NCI-H1930 (cell line): ENCODE measurements at places on chromosomes 5 and 9.

DNA sequence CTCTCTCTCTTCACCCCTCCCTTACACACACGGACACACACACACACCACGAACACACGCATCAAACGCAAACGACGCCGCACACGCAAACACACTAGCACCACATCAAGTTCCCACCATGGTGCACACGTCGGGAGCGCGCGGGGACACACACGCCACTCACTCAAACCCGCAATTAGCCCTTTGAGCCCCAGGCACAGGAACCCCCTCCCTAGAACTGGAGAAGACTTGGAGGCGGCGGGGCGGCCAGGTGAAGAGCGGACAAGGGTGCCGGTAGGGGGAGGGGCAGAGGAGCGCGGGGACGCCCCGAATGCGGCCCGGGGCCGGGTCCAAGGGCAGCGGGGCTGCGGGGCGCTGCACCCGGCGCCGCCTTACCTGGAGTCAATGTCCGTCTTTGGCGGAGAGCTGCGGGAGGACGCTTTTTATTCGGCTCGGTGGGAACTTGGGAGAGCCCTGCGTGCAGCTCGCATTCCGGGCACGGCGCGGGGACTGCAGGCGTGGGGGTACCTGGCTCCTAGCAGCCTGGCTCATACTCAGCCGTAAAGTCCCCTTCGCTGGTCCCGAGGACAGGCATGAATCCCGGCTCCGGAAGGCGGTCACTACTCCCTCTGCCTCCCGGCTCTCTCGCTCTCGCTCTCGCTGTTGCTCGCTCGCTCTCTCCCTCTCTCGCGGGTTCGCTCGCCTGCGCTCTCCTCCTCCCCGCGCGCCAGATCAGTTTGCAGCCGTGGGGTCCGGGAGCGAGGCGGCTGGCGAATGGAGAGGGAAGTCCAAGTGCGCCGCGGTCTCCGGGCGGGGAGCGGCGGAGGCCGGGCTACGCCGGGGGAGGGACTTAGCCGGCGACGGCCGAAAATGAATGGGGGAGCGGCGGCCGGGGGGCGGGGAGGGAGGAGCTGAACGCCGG, at the start of gene BRINP1:
Gene BRINP1, minus strand, starts transcription at position 755 of the 901 bp plus-strand sequence. CDS start 56,080 bp downstream, outside the sequence.
- peak; percentile 24 for DNase-seq

GRCh38 chr9:117145811-117146490, 268.9 kb downstream of the ASTN2 start:
- DNase-seq = no peak

DNA sequence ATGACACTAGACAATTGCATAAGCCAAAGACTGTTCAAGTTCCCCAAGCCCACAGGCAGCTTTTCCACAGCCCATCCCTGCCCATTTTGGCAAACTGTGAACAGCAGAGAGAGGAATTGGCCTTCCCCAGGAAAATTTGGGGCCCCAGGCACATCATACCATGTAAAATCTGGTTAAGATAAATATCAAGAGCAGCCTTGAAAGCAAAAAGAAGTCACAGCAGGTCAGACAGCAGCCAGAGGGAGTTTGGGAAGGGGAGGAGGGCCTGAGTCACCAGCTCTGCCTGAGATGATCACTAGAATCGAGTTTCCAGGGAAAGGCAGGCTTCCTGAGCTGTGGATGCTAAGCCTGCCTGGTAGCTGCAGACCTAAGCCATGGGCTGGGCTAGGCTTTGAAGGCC, 179.2 kb downstream of the RFK start:
- DNase-seq = no peak

DNA sequence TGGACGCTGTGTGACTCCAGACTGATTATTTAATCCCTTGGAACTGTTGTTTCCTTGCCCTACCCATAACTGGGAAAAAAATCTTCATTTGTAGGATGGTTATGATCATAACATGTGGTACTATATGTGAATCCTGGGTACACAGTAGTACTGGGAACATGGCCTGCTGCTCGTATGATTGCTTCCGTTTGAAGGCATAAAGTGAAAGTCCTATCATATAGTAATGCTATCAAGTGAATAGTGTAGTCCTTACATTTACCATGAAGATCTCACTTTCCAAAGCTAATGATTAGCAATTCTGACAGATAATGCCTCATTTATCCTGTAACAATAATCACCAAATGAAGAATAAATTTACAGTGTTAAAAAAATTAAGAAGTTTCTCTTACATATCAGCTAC, 53.2 kb downstream of the MEF2C start:
- DNase-seq = no peak

DNA sequence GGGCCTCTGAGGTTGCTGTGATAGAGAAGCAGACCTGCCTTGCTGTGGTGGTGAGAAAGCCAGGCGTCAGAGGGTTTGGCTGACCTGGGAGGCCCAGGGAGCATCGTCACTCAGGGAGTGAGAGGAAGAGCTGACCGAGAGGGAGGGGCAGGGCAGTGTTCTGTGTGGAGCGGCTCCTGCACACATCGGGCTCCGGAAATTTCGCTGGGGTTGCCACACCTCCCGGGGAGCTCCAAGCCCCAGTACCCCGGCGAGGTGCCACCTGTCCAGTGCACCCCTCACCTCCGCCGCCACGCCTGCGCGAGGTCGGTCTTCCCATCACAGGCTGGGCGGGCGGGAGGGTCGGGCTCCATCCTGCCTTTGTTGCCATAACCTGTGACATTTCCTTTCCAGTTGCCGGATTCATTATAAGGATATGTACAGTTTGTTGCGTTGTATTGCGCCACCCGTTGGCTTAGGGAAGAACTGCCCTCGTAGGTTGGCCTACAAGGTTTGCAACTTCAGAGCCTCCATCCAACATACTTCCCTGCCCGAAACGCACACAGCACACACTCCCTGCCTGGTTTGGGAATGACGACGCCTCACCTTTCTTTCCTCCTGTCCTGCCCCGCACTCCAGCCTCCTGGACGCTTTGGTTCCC, 223.2 kb downstream of the CACNA1B start:
- no peak for DNase-seq

- no peak for DNase-seq
Measured at GRCh38 chr5:163604013-163604412, 98.6 kb downstream of the MAT2B start.

DNA sequence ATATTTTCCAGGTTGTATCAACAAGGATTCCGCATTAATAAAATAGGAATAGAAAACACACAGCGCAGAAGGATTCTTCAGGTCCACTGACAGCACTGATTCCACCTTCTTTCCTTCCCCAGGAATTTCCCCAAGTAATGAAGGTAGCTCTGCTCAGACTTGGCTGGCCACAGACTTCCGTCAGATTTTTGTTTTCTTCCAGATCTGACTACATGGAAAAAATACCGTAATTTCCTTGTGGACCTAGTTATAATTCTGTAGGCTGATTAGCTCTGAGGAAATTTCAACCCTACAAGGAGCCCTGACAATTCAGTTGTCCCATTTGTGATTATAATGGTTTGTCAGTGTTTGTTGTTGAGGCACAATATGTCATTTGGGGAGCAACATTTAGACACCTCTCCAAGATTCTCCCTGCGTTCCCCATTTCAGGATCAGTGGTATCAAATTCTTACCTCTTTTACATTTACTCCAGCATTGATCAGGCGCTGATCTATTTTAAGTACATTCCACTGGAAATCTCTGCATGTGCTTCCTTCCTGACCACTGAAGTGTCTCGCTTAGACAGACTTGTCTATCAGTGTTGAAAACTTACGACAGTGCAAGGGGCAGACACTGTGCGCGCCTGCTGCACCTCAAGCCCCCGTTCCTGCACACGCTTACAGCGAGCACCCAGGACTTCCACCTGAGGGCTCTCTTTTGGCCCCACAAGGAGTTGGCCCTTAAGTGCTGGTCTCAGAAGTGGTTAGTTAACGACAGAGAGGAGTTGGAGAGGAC, 94.8 kb downstream of the LHFPL2 start:
- DNase-seq = no peak

GRCh38 chr5:2569774-2570542, 181.5 kb downstream of the IRX2 start:
- no peak for DNase-seq

DNA sequence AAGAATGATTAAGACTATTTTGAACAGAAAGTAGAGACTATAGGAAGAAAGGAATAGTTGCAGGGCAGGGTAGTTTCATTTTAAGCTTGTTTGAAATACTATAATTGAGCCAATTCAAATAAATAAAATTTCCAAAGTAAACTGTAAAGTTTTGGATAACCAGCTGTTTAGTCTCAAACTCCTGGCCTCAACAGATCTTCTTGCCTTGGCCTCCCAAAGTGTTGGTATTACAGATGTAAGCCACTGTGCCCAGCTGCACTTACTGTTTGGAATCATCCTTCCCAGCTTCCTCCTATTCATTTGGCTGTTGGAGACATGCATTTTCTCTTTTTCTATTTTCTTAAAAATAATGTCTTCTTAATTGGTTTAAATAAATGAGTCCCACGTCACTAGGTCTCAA, 231.0 kb downstream of the NNT start:
- DNase-seq = no peak

GRCh38 chr5:180717989-180718388, 21.9 kb downstream of the OR2Y1 start:
- no peak for DNase-seq

GRCh38 chr5:39376293-39376714, 12.0 kb upstream of the C9 start:
- DNase-seq = peak; percentile 50

- DNase-seq = no peak
Measured at GRCh38 chr5:110903966-110904365, 165.2 kb downstream of the SLC25A46 start.

- no peak for DNase-seq
Measured at GRCh38 chr5:170522211-170523141, 18.7 kb downstream of the KCNIP1 start.

DNA sequence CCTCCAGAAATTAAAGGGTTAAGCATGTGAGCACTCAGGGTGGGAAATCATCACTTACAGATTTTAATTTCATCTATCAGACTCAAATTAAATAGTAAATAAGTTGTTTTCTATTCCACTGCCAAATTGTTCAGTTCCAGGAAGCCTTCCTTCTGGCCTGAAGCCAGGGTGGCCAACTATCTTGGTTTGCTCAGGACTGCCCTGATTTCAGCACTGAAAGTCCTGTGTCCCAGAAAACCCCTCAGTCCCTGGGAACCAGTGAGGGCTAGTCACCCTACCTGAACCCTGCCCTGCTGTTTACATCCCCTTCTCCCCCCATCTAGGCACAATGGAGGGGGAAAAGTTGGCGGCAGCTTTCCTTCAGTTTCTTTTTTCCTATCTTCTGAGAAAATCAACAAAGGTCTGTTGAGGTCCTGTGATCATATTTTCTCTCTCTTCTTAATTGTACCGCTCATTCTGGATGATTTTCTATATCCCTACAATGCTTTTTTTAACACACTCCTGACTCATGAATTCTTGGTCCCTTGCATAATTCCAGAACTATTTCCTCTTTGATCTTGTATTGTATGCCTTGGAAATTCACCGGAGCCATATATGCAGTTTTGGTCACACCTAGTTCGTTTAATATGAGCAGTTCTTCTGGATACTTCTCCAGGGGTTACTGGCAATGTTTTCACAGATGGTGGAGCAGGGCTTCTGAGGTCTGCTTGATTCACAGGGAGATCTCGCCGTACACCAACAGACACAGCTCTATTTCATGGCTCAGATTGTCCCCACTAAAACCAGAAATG, 103.8 kb downstream of the MAP1B start:
- no peak for DNase-seq

GRCh38 chr5:145531038-145531734, 304.0 kb downstream of the PRELID2 start:
- no peak for DNase-seq

DNA sequence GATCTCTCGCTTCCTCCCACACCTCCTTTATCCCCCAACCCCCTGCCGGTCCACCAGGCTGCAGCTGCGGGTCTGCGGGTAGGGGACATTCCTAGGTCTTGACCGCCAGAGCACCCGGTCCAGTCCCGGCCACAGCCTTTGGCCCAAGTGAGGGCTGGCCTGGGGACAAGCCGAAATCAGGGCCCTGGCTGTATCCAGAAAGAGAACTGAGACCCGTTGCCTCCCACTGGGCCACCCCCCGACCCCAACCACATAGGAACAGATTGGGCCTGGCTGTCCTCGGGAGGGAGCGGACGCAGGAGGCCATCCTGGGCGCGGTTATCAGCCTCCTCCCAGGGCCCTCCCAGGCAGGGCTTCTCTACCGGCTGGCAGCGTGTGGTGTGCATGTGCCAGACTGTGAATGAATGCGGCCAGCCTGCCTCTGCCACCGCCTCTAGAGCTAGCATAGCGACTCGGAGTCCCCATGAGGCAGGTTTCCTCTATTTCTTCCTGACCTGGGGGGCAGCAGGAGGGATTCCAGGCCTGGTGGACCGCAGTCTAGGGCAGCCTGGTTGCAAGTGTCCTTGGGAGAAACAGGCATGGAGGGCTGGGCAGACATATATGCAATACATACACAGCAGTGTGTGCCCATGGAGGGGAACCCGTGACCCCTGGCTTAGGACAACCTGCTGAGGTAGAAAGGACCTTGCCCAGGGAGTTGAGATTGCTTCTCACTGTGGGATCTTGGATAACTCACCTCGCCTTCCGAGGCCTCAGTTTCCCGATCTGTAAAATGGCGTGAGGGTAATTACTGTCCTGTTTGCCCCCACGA, 1.2 kb downstream of the N4BP3 start:
- DNase-seq = no peak

DNA sequence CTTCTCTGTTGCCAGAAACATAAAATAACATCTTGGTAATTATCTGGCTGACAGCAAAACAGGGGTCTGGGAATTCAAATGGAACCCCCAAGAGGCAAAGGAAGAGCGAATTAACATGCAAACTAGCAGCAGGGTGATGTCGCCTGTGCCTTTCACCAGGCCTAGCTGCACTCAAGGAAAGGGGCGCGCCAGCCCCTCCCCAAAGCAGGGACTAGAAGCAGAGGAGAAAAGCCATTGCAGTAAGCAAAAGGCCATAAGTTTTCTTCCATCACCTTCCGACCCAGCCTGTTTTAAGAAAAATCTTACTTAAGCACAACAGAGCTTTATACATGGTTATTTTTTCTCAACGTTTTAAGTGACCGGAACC, 539 bp downstream of the POC5 start:
- DNase-seq = no peak

- no peak for DNase-seq
Measured at GRCh38 chr5:126133424-126133823, 289.8 kb upstream of the GRAMD2B start.

GRCh38 chr5:56095579-56096102, 100.9 kb upstream of the IL6ST start:
- no peak for DNase-seq

- DNase-seq = no peak
Measured at GRCh38 chr5:6408627-6409446, 30.5 kb upstream of the MED10 start.

- no peak for DNase-seq
Measured at GRCh38 chr5:77360381-77360780, 131.7 kb downstream of the WDR41 start.

GRCh38 chr5:7494481-7495130, 98.7 kb downstream of the ADCY2 start:
- no peak for DNase-seq

- no peak for DNase-seq
Measured at GRCh38 chr5:160837749-160838593, 14.0 kb downstream of the ATP10B start.

- no peak for DNase-seq
Measured at GRCh38 chr9:93891050-93891449, 64.1 kb downstream of the BARX1 start.

DNA sequence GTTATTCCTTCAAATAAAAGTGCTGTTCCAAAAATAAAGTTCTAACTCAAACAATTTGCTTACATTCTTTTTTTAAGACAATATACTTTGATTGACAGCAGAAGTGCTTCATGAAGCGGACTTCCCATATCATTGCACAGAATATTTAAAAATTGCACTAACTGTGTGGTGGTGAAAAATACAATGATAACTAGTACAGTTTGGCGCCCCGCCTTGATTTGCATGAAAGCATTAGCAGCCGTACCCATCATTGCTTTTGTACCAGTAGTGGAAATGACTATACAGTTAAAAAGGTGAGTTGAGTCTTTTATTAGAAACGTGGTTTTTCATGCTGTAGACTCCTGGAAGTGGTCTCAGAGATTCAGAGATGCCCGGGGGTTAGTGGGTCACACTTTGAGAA, 69.5 kb upstream of the MAP3K1 start:
- no peak for DNase-seq
